ENCODE measurements at places on chromosomes 5 and 9. TPM values are rescaled to one million over a fixed set of nuclear protein-coding genes. Genes with fewer than 3 reads are reported as not detected.

The ANXA2R gene
- total RNA-seq, result not detected

GRCh38 chr5:171494452-171495121, 75.1 kb downstream of the FGF18 start:
- peaks cover 22% of the 10 kb centered on the region for H3K4me1 ChIP-seq
- DNase-seq, result peak; percentile 86
- H3K36me3 ChIP-seq, result no peaks in the 10 kb centered on the region
- no peaks in the 10 kb centered on the region for H3K27me3 ChIP-seq

The WNK2 gene
- 33.5 TPM for total RNA-seq

The NEUROG1 gene
- total RNA-seq, result not detected

The CARD9 gene
- 1.3 TPM for total RNA-seq

The FOXD4L5 gene
- not detected for total RNA-seq

DNA sequence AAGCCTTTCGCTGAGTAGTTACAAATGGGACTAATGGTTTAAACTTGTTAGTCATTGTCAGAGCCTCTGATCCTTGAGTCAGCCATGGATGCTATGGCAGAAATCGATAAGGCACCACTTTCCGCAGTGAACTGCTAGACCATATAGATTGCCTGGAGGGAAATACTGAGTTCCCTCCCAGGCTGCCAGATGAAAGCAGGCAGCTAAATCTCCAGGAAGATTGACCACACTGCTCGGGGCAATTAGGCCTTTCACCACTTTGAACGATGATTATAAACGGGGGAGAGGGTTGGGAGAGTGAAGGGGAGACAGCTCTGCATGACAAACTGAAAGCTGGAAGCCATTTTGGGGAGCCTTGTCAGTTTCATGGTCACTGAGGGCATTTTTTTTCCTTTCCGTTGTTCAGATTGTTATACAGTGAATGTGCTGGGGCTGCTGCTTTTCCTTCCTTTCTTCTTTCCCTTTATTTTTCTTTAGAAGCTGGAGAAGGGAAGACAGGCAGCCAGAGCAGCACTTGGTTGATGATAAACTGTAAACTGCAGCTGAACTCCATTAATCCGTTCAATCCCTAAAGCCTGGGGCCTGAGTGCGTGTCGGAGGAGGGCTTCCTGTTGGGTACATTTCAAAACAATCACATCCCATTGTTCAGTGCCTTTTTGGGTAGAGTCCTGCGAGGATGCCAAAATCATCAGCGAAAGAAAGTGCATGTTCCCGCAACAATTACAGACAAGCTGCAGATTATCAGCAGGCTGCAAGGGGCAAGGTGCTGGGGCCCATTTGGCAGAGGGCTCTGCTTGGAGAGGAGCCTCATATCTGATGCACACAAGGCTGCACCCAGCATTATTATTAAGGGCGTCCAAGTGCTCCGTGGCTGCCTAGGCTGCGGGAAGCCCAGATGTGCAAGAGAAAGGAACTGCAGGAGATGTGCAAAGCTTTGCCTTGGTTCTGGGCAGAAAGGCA, 308.4 kb downstream of the PSAT1 start:
- H3K36me3 ChIP-seq, result no peaks in the 10 kb centered on the region
- H3K4me3 ChIP-seq, result no peak overlapping the region
- peaks cover 17% of the 10 kb centered on the region for H3K4me1 ChIP-seq

GRCh38 chr5:151707567-151707966, 20.9 kb upstream of the SPARC start:
- no peaks in the 10 kb centered on the region for H3K36me3 ChIP-seq
- H3K27me3 ChIP-seq, result no peaks in the 10 kb centered on the region
- no peaks in the 10 kb centered on the region for H3K4me1 ChIP-seq
- no peak overlapping the region for H3K27ac ChIP-seq

- H3K36me3 ChIP-seq, result peaks cover 9% of the 10 kb centered on the region
- H3K27me3 ChIP-seq, result peaks cover 9% of the 10 kb centered on the region
- peaks cover 49% of the 10 kb centered on the region for H3K4me1 ChIP-seq
- H3K4me3 ChIP-seq, result no peak overlapping the region
- DNase-seq, result peak; percentile 73
- H3K27ac ChIP-seq, result no peak overlapping the region
These were observed 10.8 kb upstream of the BARX1 start for GRCh38 chr9:93965830-93966577.
